ENCODE measurements at places on chromosomes 5 and 9.

DNA sequence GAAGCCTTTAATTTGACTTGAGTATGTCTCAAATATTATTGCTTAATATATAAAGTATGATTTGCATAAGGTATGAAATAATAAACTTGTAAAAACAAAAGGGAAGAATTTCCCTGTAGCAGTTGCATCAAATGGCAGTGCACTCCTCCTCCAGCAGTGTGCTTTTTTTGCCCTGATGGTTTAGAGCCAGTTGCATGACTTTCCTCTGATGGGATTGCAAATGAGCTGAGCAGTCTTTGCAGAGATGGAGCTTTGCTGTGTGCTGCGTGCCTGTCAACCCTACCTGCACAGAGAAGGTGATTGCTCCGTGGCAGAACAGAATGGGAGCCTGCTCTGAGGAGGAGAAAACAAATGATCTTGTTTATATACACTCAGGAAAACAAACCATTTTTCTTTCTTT is 22.7 kb upstream of the CATSPER3 start:
- no peak for DNase-seq

DNA sequence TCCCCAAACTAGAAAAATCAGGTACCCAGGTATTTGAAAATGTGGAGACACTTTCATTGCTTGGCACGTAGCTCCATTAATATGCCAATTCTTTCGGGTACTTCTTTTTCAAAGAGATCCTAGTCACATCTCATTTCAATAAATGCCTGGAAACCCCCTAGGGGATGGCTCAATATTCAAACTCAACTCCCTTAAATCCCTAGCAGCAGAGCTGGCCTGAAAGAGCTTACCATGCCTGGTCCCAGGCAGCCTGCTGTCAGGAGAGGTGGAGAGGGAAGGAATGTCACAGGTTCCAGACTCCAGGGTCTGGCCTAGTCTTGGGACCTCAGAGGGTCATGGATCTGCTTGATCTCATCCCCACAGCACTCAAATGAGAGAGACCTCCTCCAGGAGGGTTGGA is 187.1 kb downstream of the SPOCK1 start:
- DNase-seq = no peak

DNA sequence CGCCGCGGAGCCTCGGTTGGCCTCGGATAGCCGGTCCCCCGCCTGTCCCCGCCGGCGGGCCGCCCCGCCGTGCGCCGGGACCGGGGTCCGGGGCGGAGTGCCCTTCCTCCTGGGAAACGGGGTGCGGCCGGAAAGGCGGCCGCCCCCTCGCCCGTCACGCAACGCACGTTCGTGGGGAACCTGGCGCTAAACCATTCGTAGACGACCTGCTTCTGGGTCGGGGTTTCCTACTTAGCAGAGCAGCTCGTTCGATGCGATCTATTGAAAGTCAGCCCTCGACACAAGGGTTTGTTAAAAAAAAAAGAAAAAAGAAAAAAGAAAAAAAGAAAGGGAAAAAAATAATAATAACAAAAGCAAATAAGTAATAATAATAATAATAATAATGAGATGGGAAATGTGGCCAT is 112.8 kb downstream of the GCNT1 start:
- DNase-seq = no peak

GRCh38 chr9:76067696-76068095 is 177.2 kb downstream of the PCSK5 start:
- no peak for DNase-seq

DNA sequence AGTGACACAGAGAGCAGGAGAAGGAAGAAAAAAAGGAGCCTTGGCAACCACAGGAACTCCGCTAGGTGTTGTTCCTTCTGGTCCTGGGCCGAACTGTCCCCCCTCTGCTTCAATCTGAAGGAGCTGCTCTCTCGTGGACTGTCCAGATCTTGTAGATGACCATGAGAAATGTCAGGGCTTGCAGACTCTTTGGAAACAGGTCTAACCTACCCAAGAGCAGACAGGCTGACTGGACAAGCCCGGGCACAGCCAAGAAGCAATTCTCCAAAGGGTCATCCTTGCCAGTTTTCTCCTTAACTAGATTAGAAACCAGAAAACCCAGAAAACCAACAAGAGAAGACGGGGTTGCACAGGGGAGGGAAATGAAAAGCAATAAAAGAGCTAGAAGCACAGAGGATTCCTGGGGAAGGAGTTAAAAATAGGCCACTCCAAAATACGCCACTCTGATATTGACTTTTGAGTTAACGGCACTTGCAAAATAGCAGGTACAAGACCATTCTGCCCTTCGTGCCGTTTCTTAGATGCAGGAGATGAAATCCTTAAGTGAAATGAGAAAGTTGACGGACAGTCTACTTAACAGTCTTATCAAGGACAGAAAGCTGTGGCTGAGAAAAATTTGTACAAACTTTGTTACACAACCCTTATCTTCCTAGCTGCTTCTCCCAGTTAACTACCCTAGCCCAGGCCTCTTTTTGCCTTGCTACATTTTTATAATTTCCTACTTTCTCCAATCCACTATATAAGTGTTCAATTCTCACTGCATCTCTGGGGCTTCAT is 5.8 kb downstream of the GCNT4 start:
- no peak for DNase-seq
